ENCODE measurements at places on chromosomes 1 and 21. TPM values are rescaled to one million over a fixed set of nuclear protein-coding genes. Genes with fewer than 3 reads are reported as not detected.

- DNase-seq, result peak; percentile 76
Observed at GRCh38 chr1:183090391-183091006, 67.3 kb downstream of the LAMC1 start.

DNA sequence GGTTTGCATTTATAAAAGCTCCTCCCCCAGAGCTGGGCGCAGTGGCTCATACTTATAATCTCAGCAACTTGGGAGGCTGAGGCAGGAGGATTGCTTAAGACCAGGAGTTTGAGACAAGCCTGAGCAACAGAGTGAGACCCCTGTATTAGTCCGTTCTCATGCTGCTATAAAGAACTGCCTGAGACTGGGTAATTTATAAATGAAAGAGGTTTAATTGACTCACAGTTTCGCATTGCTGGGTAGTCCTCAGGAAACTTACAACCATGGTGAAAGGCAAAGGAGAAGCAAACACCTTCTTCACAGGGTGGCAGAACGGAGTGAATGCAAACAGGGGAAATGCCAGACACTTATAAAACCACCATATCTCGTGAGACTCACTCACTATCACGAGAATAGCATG lies 52.5 kb downstream of the ZNF684 start:
- no peak for DNase-seq

DNA sequence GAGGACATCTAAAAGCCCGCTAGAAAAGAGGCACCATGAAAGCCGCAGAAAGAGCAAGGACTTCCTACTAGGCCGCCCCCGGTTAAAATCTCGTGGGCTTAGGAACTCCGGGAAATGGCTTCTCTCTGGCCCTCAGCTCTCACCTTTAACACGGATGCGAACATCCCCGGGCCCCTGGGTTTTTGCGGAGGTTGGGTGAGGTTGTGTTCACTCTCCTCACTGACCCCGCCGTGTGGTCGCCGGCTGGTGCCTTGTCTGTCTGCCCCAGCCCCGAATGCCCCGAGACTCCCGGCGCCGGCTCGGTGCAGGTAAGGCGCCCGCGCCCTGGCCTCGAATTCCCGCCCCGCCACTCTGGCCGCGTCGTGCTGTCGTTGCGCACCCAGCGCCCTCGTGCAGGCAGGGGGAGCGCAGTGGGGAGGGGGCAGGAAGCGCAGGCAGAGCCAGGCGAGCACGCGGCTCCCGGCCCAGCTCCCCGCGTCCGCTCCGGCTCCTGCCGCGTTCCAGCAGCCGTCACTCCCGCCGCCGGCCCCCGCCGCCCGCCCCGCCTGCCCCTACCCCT lies at the start of gene SHISAL2A:
Gene SHISAL2A (plus strand): TSS at position 437 of the 559 bp plus-strand sequence. CDS start 326 bp downstream, outside the sequence.
- peak; percentile 40 for DNase-seq

- no peak for DNase-seq
Observed at GRCh38 chr1:110515041-110515440, 3.9 kb downstream of the KCNA10 start.

DNA sequence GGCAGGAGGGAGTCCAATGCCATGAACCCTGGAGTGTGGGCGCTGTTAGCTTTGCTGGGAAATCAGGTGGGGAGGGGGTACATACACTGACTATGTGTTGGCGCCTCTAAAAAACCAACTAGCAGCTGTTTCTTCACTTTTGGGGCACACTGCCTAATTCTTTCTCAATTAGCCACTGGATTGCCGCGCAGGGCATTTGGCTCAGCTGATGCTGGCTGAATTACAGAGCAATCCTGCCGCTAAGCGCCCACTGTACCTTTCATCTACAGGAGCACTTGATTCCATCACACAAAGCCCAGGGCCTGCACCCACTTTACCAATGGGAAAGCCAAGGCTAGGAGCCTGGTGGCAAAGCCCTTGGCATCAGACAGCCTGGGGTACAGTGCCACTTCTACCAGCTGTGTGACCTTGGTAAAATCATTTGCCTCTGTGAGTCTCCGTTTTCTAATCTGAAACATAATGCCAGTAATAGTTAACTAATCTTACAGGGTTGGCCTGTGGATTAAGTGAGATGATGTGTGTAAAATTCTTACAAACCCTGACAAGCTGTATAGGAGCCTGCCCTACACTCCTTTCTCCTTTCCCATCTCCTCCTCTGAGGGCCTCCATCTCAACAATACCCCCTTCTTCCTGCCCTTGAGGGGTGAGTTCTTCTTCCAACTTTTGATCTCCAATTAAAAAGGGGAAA lies 59.0 kb downstream of the UBE2T start:
- DNase-seq, result no peak

- no peak for DNase-seq
Observed at GRCh38 chr1:179288977-179289376, 4.6 kb upstream of the SOAT1 start.

DNA sequence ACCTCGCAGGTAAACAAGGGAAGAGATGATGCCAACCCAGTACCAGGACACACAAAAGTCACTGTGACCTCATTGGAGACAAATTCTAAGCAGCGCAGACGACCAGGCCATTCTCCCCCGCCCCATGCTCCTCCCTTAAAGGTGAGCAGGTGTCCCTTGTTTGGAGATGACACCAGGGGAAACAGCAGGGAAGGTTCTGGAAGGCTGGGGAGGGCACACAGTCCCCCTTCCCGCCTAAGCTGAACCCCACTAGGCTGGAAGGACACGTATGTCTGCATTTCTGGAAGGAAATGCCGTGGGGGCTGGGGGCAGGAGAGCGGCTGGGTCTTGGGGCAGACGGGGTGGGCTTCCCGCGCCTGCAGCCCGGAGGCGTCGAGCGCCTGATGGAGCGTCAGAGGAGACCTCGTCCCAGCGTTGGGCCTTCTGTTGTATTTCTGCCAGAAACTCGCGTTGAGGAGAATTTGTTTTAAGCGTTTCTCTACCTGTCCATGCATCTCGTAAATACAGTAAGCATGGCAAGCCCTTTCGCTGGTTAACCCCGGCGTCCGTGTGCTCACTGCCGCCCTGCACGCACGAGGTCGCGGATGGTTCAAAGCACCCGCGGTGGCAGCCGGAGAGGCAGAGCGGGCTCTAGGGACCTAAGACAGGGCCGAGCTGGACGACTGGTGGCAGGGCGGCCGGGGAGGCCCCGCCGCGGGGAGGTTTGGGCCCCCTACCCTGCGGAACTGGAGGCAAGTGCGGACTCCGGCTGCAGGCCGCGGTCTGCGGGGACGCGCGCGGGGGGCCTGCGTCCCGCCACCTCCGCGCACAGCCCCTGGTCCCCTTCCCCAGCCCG lies 1.2 kb upstream of the LHX4 start:
- DNase-seq, result no peak

- no peak for DNase-seq
Observed at GRCh38 chr1:231594123-231594522, 32.5 kb upstream of the DISC1 start.

DNA sequence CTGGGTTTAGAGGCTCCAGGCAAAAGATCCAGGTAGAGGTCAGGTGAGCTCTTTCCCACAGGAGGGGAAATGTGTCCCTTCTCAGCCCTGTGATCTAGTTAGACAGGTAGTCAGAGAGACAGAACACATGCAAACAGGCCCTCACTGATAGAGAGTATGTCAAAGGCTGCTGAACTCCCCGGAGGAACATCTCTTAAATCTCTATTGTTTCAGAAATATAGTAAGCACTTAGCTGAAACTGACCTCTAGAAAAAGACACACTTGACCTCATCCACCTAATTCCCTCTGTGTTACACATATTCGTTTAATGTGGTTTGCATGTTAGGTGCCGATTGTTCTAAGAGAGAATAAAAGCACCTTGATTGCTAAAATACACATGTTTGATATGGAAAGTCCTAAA lies 23.3 kb downstream of the SUSD4 start:
- no peak for DNase-seq

GRCh38 chr1:53439337-53440207 lies 19.6 kb upstream of the DMRTB1 start:
- no peak for DNase-seq

- DNase-seq, result no peak
Observed at GRCh38 chr1:233144434-233144833, 151.1 kb downstream of the PCNX2 start.

- DNase-seq, result no peak
Observed at GRCh38 chr1:94827434-94827833, 7.3 kb downstream of the SLC44A3 start.

DNA sequence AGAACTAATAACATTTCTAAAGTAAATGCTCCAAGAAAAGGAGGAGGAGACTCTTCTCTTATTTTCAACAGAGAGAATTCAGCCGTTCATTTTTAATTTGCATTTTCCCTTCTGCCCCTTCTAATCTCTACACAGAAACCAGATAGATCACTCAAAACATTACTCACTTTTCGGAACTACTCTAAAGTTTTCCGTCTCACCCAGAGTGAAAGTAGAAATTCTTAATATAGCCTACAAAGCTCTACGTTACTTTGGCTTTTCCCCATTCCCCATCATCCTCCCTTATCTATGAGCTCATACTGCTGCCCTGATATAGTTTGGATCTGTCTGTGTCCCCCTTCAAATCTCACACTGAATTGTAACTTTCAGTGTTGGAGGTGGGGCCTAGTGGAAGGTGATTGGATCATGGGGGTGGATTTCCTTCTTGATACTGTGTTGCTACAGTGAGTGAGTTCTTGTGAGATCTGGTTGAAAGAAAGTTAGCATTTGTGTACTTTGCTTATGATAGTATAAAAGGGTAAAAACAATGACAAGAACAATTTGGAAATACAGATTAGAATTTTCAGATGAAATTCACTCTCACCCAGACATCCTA lies 188.2 kb downstream of the AMY1C start:
- no peak for DNase-seq

- no peak for DNase-seq
Observed at GRCh38 chr1:110477041-110477440, 26.1 kb downstream of the PROK1 start.

GRCh38 chr1:230509281-230509977 lies 83.3 kb upstream of the PGBD5 start:
- DNase-seq, result no peak

GRCh38 chr1:121519042-121519755 lies 334.4 kb downstream of the SRGAP2C start:
- DNase-seq, result peak; percentile 30

GRCh38 chr1:92554216-92554615 lies 67.5 kb upstream of the GFI1 start:
- no peak for DNase-seq

DNA sequence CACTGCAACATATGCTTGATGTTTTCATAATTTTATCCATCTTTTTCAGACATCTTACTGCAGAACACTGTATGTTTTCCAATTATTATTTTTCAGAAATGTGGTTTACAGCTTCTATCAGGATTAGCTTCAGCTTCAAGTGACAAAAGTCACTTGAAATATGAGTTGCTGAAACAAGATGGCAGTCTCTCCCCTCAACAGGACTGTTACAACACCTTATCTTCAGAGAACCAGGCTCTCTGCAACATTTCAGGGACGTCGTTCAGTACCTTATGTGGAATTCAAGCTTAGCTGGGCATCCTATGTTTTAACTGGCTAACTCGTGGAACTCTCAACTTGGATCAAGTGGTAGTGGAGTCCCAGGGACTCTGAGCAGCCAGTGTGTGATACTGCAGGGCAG lies 2.0 kb upstream of the UBE2G2 start:
- DNase-seq, result no peak

Gene HES5
- 1.3 TPM for total RNA-seq

Gene CBS
- total RNA-seq, result 5.0 TPM

Gene GFI1
- total RNA-seq, result not detected

Gene APOBEC4
- total RNA-seq, result not detected

Gene PIGR
- total RNA-seq, result not detected

Gene FCGR3A
- total RNA-seq, result 5.1 TPM

Gene AMY1B
- not detected for total RNA-seq

Gene FMO5
- total RNA-seq, result 1.2 TPM
